ENCODE measurements at places on chromosomes 13 and 19.
A peak's percentile ranks its signal among the peaks of the same experiment; 100 is the strongest.

- DNase-seq: no peak
These were observed 68.4 kb downstream of the DIAPH3 start for GRCh38 chr13:60095300-60095699.

DNA sequence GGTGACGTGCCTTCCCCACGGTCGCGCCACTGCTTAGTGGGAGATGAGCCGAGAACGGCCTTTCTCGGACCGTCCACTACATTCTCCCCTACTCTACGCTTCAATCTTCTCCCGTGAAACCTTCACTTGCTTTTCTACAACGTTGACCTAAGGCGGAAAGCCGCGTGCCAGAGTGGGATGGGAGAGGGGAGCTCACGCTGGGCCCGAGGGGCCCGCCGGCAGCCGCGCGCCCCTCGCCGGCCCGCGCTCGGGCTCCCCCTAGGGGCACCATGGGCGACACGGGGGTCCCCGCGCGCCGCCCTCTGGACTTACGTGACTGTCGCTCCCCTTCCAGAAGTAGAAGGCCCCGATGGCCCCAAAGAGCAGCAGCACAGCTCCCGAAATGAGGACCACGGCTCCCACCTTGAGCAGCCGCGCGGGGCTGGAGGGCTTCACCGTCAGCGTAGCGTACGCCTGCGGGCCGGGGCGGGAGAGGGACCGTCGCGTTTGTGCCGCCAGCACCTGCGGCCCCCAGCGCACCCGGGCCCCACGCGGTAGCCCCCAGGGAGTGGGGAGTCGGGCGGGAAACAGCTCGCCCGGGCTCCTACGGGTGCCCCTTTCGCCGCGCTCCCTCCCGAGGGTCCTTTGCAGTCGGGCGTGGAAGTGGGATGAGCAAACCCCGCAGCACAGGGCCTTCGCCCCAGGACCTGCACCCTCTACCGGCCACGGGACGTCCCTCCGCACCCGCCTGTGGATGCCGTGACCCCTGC is 727 bp downstream of the CNMD start:
- DNase-seq: no peak

GRCh38 chr19:16445238-16446107 is 26.3 kb downstream of the EPS15L1 start:
- DNase-seq: peak; percentile 84

DNA sequence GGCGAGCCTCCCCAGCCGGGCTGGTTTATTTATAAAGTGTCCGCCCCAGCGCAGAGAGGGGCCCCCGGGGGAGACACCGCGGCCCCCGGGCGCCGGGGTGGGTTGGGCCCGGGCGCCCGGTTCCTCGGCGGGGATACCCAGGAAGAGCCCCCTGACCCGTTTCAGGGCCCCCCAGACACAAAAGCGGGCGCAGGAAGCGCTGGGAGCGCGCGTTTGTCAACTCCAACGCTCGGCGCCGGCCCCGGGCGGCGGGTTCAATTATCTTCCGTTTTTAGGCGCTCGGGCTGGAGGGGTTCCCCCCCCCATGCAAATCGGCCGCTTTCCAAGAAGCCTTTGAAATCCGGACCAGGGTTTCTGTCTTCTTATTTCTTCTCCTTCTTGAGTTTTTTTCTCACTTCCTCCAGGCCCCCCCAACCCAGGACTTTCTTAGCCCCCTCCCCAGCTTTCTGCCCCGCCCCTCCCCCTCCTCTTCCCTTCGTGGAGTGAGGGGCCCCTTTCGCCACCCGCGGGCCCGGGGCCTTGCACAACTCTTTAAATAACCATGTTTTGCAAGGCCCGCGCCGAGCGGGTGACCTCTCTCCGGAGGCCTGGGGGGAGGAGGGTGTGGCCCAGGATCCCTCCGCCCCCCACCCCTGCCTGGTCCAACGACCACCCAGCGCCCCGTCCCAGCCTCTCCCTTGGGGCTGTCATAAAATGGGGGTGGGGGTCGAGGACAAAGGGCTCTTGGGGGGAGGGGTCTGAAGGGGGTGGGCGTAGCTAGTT is 935 bp downstream of the ARID3A start:
- DNase-seq: peak; percentile 86

Measured in CD14-positive monocyte (primary cell).